SW480 (cell line): ENCODE measurements at places on chromosomes 13 and 19.

DNA sequence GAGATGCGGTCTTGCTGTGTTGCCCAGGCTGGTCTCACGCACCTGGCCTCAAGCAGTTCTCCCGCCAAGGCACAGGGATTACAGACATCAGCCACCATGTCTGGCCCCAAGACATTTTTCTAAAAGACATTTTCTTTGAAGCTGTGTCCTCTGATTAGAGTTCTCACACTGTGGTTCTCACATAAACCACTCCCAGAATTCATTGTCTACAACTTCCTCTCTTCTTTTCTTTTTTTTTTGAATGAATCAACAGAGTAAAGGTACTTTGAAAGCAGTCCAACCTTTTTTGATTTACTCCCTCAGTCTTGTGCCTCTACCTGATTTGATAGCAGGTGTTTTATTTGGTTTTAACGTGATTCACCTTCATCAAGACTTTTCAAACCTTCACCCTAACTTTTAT lies 14.3 kb upstream of the SHD start:
- no peak for DNase-seq

DNA sequence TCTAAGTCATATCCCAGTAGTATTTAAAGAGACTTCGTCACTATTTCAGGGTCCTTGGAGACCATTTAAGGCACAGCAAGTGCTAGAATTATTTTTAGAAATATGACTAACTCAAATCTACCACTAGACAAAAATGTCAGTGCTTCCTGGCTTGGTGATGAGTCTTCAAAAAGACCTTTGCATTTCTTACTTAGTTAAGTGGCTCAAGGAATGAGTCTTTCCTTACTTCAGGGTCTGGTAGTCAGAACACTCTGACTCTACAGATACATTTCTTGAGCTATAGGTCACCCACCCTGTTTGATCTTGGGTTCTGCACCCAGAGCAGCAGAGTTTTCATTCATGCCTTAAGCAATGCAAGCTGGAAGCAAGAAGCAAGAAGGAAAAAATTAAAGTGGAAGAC lies 191.0 kb upstream of the HTR2A start:
- no peak for DNase-seq

DNA sequence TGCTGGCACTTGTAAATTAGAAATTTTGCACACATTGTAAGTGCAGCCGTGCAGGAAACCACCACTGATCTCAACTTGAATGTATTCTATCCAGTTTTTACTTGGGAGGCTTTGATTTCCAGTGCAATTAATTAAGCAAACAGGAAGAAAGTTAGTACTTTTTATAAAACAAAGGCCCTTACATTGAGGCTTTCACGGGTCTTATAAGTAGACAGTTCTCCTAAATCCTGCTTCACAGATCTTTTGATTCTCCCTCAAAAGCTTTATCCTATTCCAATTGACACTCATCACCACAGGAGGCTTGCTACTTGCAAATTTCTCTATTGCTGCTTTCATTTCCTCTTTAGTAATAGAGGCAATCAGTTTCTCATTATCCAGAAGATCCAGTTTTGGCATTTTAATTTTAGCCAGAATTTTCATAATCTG lies 90.1 kb downstream of the ERCC5 start:
- no peak for DNase-seq

DNA sequence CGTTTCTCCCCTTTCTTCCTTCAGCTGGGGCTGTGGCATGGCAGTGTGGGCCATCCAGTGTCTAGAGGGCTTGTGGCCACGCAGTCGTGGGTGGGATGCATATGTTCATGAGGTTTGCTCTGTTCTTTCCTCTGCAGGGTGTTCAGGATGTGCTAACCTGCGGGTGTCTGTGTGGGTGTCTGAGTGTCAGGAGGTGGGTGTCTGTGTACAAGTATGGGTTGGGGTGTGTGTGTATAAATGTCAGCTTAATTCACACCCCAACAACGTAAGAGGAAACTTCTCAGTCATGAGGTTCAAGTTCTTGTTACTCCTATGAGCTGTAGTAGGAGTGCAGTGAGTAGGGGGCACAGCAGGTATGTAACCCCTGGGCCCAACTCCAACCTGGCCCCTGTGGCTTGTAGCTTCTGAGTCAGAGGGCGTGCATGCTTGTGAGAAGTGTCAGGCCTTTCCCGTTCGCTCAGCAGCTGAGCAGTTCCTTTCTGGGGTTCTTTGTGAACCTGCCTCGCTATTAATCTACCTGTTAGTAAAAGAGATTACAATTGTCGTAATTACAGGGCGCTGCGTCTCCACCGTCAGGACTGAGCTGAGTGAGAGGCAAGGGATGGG lies 49.1 kb downstream of the NFIX start:
- no peak for DNase-seq

DNA sequence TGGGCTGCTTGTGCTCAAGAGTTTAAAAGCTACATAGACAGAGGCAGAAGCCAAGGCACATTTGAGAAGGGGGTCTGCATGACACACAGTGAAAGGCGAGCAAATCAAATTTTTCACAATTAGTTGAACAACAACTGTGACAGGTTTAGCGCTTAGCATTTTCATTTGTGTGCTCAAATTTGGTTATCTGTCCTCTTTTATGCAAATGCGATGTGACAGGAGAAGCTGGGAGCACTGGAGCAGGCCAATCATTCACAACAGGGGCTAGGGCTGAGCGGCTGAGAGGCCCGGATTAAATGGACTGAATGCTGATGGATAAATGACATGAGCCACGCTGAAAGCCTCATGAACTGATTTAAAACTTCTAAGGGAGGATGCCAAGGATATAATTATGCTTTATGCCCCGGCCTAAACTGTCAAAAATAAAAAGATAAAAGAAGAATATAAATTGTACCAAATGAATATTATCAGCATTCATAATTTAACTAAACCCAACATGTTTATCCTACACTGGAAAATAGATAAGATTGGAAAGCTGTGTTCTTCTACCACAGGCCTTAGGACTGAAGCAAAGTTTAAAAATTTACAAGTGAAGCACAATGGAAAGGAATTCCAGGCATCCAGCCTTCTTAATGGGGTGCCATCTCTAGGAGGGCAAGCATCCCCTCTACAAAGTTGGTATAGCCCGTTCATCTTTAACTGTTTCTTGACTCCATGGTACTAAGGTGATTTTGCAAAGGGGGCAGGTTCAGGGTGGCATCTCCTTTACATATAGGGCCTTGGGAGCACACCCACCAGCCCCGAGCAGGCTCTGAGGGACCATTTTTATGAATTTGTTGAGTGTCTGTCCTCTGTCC lies 117.9 kb downstream of the RBM26 start:
- DNase-seq = no peak

DNA sequence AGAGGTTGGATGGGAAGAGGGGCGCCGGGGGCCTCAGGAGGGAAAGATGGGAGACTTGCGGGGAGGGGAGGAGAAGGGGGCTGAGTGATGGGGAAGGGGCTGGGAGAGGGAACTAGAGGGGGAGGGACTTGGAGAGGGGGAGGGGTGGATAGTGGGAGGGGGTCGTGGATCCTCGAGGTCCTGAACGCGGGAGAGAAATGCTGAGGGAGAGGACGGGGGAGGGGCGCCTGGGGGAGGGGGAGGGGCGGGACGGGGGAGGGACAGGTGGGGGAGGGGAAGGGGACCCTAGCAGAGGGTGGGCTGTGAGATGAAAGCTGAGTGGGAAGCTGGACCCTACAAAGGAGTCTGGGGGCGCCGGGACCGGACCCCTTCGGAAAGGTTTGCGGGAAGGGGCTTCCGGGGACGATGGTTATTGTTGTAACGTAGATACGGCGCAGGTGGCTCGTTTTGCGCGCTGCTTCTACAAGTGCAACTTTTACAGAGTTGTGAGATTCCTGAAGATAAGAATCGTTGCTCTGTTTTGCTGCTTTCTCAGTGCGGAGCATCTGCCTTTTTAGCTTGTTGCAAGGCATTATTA lies 418 bp downstream of the ZNF444 start:
- no peak for DNase-seq

GRCh38 chr19:50263176-50263575 lies 59.8 kb downstream of the MYH14 start:
- no peak for DNase-seq

DNA sequence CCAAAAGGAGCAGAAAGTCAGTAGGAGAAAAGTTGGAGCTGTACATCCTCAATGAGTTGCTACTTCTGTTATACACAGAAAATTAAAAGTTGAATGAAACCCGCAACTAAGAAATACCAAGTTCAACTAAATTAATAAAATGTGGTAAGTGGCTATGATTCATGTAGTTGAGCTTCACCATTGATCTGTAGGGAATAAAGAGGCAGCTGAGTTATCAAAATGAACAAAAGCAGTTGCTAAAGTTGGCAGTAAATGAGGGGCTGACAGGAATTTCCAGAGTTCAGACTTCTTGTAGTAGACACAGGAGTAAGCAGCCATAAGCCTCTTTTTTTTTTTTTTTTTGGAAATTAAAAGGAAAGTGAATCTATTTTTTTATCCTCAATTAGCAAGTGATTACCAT lies 234.6 kb downstream of the POSTN start:
- no peak for DNase-seq

GRCh38 chr19:5624741-5625278 lies 1.9 kb downstream of the SAFB start:
- no peak for DNase-seq

DNA sequence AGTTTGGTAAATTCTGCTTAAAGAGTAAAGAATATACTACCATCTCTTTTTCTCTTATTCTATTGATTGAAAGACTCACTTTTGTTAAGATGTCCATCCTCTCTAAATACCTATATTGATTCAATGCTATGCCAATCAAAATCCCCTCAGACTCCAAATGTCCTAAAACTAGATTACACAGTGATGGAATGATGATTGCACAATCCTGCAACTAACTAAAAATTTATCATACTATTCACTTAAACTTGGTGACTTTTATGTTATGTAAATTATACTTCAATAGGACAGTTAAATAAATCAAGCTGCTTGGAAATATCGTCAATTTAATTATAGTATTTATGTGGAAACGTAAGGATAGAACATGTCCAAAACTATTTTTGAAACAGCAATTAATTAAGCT lies 2765.1 kb upstream of the PCDH20 start:
- DNase-seq = no peak

- peak; percentile 56 for DNase-seq
These were observed 30.1 kb downstream of the SCEL start for GRCh38 chr13:77565635-77566034.

DNA sequence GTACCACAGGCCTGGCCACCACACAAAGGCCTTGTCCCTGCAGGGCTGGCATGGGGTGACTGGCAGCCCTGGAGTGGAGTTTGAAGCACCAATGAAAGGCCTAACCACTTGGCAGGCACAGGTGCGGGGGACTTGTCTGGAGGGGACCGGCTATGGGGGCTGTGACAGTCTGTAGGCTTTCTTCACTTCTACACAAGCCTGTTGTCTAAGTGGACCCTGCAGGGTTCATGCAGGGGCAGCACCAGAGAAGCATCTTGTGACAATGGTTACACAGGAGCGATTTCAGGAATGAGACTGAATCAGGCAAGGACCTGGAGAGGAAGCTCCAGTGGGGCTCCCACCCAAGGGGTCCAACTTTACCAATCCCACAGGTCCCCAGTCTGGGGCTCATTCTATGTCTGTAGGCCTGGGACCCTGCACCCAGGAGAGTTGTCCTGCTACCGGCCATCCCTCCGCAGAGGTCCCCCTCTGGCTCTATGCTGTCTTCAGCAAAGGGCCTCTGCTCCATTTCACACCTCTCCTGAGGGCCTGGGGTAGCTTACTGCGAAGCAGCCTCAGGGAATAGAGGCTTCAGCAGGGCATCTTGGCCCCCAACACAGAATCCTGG lies 2.3 kb upstream of the ZNF837 start:
- DNase-seq = no peak

DNA sequence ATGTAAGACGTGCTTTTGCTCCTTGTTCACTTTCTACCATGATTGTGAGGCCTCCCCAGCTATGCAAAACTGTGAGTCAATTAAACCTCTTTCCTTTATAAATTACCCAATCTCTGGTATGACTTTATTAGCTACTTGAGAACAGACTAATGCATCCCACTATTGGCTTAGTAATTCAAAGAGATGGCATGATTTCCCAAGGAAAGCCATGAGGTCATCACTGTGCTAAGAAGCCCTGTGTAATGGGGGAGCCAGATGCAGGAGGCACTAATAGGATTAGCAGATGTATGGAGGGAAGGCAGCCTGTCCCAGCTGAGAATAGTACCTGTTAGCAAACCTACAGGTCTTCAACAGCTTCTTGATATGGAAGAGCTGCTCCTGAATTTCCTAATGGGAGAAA lies 38.1 kb downstream of the RUBCNL start:
- DNase-seq = no peak

DNA sequence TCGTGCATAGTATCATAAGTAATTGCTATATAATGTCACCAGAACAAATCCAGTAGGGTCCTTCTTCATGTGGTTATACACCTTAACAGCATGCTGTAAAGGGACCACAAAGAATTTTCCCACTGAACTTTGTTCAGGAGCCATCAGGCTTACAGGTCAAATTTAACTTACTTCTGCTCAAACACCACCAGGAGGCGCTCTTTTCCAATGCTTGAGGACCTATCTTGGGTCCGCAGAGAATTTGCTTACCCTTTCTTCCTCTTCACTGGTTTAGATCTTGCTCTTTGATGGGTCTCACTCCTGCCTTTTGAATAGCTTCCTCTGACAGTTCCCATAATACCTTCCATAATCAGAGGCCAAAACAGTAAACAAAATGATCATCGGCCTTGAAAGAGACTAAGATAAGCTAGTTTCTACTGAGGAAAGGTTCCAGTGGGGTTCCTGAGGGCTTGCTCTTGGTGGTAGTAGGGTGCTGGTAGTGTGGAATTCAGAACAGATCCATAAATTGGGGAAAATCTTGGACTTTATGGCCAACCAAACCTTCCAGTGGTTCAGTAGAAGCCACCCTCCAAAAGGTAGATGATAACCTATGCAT lies 37.4 kb downstream of the SCGB2B2 start:
- peak; percentile 86 for DNase-seq

DNA sequence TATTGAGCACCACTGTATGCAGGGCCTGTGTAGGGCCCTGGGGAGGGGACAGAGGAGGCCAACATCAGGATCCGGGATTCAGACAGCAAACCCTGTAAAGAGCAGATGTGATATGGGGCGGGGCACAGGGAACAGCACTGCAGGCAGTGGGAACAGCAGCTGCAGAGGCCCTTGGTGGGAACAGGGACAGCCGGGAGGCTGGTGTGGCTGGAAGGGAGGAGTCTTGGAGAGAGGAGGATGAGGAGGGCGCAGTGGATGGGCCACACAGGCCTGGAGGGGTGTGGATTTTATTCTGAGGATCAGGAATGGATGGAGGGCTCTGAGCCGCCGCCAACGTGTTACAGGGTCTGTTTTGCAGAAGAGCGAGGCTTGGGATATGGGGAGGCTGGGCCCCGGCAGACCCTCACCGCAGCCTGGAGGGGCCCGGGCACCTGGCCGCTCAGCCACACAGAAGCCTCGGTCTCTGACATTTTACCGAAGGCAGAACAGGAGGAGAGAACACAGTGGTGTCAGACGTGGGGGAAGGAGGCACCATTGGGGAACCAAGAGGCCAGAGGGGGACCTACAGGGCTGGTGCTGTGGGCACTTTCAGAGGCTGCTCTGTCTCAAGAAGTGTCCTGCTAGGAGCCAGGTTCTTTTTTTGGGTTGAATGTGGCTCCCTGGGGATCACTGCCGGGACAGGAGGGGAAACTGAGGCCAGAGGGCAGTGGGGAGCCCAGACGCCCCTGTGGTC lies 6.9 kb downstream of the EFNA2 start:
- no peak for DNase-seq
